ENCODE measurements at places on chromosomes 6 and 20.
A peak's percentile ranks its signal among the peaks of the same experiment; 100 is the strongest.

- no peak for DNase-seq
Observed at GRCh38 chr6:166813461-166813860, 142.9 kb downstream of the RNASET2 start.

- DNase-seq, result no peak
Observed at GRCh38 chr20:32606107-32606506, 21.0 kb upstream of the NOL4L start.

DNA sequence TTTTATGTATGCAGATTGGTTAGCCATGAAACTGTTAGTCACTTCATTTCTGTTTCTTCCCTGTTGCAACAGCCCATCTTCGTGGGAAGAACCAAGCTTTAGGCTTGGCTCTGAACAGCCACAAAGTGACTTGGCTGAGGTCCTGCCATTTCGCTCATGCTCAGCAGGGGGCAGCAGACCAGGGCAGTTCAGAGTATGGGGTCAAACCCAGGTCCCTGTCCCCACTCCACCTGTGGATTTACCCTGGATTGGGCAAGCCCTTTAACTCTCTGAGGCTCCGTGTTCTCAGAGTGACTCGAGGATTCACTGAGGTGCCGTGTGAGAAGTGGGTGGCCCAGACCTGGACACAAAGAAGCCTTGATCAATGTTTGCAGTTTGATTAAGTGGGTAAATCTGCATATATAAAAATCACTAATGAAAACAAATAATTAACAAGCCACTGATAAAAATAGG lies 19.8 kb upstream of the MAP1LC3A start:
- no peak for DNase-seq

- DNase-seq, result no peak
Observed at GRCh38 chr20:4160761-4161305, 145.5 kb upstream of the RNF24 start.

DNA sequence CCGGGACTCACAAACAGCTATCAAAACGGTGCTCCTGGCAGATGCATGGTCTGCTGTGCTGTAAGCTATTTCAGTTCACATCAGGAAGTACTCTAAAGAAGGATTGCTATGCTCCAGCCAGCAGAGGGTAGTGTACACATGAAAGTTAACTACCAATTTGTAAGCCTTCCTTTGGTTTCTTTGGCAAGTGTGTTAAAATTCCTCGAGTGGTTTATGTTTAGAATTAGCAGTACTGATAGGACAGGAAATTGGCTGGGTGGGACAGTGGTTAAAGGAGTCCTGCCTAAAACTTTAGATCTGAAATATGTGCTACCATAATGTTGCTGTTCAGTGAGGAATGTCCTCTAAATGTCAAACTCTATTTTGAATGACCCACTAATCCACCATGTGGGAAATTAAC lies 47.4 kb downstream of the TRMT11 start:
- DNase-seq, result no peak

DNA sequence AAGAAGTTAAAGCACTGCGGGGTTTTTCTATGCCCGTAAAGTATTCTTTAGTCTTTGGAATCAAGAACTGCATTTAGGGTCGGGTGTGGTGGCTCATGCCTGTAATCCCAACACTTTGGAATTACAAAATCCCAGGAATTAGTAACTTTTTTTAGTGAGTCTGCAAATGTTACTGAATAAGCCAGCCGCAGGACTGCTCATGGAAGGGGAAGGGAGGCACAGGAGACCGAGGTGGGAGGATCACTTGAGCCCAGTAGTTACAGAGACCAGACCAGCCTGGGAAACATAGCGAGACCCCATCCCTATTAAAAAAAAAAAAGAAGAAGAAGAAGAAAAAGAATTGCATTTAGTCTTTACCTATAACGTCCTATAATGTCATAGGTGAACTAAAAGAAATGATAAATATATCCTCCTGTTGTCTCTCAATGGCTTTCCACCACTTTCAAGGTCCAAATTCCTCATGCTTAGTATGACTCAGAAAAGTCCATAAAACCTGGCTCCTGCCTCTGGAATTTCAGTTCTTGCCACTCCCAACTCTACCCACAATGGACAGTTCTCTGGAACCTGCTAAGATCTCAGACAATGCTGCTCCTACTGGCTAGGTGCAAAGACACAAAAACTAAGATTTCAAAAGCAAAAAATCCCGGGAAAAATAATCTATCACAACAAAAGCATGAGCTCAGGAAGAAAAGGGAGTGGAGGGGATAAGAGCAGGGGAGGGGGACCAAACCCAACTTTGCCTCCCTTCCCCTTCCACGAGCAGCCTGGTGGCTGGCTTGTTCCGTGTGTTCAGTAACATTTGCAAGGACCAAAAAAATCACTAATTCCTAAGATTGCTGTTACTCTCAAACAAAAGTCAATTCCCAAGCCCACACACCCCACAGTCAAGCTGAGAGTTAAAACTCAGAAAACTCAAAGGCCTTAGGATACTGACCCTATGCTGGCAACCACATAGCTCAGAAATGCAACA lies 39.0 kb downstream of the B4GALT5 start:
- DNase-seq, result no peak

DNA sequence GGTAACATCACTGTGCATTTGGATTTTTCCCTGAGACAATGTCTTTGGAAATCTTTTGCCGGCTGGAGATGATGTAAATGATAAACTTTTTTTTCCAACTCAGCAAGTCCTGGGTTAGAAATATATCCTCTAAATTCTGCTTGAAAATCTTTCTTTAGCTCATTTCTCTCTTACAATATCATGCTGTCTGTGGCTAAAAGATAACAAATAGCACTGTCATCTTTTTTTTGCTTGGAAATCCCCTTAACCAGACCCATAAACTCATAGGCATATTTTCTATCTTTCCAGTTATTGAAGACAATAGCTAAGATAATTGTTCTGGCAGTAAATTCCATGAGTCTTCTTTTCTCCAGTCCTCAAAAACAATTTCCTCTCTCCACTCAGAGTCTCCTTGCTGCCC lies 481.5 kb downstream of the NKAIN2 start:
- no peak for DNase-seq

DNA sequence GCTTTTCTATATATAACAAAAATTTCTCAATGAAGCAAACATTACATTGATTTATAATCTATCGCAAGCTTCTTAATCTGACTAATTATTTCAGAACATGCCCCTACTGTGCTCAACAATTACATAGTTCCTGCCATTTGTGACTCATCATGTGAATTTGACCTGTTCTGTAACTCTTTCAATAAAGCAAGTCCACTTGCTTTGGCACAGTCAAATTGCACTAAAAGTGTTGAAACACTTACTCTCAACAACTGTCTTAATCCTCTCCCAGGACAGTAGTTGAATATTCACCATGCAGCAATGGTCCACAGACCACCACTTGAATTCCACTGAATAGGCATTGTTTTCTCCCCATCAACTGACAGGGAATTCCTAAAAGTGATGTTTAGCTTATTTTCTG lies 67.7 kb upstream of the SPTLC3 start:
- DNase-seq, result no peak

DNA sequence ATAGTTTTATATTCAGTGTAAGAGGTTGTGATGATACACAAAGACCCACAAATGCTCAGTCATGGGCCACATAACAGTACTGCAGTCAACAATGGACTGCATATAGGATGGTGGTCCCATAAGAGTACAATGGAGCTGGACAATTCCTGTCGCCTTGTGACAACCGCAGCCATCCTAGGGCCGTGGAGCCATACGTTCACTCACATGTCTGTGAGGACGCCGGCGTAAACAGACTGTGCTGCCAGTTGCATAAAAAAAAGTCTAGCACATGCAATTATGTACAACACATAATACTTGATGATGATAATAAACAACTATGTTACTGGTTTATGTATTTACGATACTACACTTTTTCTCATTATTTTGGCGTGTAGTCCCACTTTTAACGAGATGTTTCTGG lies 30.9 kb downstream of the BFSP1 start:
- no peak for DNase-seq

DNA sequence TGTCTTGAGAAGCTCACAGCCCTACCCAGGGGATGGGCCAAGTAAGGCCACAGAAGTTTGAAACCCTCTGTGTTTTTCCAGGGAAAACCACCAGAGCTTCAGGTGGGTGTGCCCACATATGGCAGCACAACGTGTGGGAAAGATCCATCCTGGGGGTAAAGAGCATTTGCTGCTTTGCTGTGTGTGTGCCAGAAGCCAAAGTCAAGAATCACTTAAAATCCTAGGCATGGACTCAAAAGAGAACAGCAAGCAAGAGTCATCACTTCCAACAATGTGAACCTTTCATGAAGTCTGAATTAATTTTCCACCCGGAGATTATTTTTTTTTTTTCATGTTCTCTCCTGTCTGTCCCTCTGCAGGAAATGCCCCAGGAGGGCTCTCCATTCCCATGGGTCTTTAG lies 308.2 kb upstream of the SGK1 start:
- DNase-seq, result no peak

GRCh38 chr6:73706971-73707370 lies 11.0 kb downstream of the CD109 start:
- no peak for DNase-seq

GRCh38 chr6:166286839-166287271 lies 21.3 kb downstream of the PRR18 start:
- DNase-seq, result no peak

DNA sequence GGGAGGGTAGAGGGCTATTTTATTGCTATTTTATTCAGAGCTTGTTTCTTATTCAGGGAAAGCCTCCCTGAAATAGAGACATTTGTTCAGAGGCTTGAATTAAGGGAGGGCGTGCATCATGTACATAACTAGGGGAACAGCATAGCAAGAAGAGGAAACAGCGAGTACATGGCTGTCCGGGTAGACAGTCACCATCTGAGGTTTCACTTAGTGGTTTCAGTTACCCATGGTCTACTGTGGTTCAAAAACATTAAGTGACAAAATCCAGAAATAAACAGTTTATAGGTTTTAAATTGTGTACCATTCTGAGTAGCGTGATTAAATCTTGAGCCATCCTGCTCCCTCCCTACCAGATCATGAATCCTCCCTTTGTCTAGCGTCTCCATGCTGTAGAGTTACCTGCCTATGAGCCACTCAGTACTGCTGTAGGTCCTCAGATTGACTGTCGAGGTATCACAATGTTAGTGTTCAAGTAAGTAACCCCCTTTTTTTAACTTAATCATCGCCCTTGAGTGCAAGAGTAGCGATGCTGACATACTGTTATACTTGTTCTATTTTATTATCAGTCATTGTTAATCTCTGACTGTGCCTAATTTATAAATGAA lies 791.5 kb downstream of the TFAP2A start:
- DNase-seq, result no peak

- no peak for DNase-seq
Observed at GRCh38 chr6:117028256-117028655, 151.2 kb downstream of the RFX6 start.

- no peak for DNase-seq
Observed at GRCh38 chr6:8194490-8194889, 92.1 kb upstream of the EEF1E1 start.

GRCh38 chr6:146286961-146287360 lies 256.7 kb upstream of the RAB32 start:
- no peak for DNase-seq

DNA sequence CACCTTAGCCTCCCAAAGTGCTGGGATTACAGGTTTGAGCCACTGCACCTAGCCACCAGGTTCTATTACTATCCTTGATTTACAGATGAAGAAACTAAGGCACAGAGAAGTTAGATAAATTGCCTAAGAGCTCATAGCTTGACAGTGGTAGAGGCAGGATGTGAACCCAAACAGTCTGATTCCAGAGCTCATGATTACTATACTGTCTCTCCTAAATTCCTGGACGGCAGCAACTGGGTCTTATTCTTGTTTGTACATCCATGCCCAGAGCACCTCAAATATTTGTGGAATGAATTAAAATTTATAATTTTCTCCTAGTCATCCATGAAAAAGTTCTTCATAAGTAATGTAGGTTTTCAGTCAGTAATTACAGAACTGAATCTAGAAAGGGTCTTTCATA lies 15.1 kb downstream of the PDSS2 start:
- no peak for DNase-seq

GRCh38 chr6:158711264-158711663 lies 61.4 kb downstream of the SYTL3 start:
- DNase-seq, result no peak

- DNase-seq, result no peak
Observed at GRCh38 chr20:39108746-39109145, 146.6 kb downstream of the DHX35 start.

DNA sequence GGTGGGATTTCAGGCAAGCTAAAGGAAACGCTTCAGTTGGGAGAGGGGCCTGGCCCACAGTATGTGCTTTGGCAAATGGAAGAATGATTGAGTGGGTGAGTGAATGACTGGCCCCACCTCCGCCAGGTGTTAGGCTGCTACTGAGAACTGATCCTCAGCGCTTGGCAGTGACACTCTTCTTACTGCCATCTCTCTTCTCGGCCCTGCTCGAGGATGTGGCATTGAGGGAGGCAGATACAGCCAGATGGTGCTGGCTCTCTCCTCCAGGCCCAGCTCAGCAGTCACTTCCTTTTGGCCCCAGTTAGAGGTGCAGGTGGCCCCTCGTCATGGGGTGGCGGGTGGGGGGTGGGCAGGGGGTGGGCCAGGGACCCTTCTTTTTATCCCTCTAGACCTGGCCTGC lies 38.9 kb upstream of the KCNK5 start:
- DNase-seq, result peak; percentile 40

- DNase-seq, result no peak
Observed at GRCh38 chr6:75428204-75428603, 65.4 kb downstream of the FILIP1 start.

DNA sequence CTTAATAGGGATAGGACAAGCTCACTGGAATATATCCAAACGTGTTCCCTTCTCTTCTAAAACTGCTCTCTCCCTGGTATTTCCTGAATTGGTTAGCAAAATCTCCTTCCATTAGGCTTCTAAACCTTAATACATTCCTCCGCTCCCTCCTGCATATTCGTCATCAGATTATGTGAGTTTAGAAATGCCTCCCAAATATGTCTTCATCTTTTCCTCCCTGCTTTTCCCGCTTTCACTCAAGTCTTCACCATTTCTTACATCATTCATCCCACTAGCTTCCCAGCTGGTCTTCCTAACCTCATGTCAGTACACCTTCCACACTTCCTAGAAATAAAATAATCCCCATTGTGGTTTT lies 26.9 kb downstream of the SLC22A16 start:
- no peak for DNase-seq

GRCh38 chr6:27205375-27206278 lies 41.9 kb upstream of the PRSS16 start:
- DNase-seq, result no peak

DNA sequence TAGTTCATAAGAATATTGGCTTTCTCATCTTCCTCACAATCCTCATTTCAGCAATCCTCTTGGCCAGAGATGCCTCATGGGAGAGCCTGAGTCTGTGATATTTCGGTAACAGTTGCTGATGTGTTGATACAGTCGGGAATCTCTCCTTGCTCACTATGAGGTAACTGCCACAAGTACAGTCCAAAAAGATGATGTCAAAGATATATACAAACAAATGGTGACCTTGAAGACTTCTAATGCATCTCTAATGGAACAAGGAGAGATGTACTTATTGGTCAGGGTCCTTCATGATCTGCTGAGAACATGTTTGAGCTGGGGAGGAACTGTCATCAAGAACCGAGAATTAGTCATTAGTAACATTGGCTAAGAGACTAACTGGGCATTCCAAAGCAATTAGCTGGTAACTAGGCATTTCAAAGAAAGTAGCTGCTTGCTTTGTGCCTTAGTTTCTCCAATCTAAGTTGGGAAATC lies 56.1 kb downstream of the FILIP1 start:
- no peak for DNase-seq

GRCh38 chr6:16683641-16684194 lies 77.5 kb downstream of the ATXN1 start:
- DNase-seq, result no peak

Measured in NCI-H187 (cell line).